ENCODE measurements at places on chromosomes 5 and 9.

GRCh38 chr5:128409166-128409800 lies 128.8 kb downstream of the FBN2 start:
- DNase-seq: no peak

DNA sequence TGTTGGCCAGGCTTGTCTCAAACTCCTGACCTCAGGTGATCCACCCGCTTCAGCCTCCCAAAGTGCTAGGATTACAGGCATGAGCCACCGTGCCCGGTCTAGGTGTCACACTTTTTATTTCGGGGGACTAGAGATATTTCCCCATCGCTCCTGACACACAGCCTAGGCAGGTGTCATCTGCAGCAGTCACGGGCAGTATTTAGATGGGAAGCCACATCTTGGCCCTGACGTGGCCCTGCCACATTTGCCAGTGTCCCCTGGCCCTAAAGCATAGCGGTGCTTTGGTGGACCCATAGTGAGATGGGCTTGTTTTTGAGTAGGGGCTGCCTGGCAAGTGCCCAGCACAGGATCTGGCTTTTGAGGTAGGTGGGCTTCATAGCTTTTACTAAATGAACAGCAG lies 45.0 kb upstream of the LRRTM2 start:
- no peak for DNase-seq

DNA sequence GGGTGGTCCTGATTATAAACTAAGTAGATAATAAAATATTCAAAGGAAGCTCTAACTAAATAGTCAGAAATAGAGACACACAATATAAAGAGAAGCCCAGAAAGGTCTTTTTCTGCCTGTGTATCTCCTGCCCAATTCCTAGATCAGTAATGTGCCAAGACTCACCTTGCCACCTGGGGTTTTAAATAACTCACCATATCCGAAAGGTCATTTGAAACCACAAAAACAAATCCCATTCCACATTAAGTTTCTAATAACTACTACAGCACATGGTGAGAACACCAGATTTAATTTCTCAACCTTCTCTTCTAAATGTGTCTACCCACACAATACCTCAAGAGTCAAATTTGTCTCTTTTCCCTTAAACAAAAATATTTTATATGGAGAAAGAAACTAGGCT lies 75.2 kb downstream of the ZNF608 start:
- no peak for DNase-seq

- no peak for DNase-seq
Measured at GRCh38 chr9:10079284-10079964, 533.4 kb downstream of the PTPRD start.

DNA sequence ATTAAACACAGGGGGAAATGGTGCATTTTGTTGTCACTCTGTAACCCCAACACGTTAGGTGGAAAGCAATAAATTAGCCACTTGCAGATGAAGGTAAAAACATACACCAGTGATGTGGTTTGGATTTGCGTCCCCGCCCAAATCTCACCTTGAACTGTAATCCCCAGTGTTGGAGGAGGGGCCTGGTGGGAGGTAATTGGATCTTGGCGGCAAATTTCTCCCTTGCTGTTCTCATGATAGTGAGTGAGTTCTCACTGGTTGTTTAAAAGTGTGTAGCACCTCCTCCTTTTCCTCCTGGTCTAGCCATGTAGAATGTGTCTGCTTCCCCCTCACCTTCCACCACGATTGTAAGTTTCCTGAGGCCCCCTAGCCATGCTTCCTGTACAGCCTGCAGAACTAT lies 17.2 kb downstream of the EPB41L4A start:
- no peak for DNase-seq

DNA sequence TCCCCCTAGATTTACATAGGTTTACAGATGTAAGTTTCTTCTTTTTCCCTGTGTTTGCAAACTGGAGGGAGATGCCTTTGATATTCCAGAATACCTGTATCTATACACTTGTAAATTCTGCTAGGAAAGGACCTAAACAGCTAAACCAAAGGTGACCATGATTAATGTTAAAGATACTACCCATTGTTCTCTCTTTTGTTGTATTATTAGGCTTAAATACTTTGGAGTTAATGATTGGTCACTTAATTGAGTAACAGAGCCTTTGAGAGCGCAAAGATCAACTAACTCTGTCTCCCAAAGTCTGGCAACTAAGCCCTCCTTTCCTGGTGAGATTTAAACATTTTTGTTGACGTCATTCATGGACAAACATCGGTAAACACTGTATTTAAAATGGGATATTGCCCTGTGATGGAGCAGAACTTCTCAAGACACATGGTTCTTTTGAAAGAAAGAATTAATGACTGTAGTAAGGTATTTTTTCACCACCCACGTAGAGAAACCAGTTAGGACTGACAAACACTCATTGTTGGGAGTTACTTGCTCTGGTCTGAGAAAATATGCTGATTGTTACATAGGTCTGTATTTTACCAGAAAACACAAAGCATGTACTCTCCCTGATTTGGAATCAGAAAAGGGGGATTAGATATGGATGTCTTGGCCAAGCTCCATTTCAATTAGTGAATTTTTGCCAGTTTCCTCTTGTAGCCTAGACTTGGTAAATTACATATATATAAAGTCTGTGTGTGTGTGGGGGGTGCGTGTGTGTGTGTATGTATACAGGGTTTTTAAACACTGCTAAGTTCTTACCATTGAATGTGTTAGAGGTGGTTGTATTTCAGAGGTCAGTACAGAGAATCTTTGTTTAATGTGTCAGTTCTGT lies 4.6 kb downstream of the VCAN start:
- DNase-seq: no peak

DNA sequence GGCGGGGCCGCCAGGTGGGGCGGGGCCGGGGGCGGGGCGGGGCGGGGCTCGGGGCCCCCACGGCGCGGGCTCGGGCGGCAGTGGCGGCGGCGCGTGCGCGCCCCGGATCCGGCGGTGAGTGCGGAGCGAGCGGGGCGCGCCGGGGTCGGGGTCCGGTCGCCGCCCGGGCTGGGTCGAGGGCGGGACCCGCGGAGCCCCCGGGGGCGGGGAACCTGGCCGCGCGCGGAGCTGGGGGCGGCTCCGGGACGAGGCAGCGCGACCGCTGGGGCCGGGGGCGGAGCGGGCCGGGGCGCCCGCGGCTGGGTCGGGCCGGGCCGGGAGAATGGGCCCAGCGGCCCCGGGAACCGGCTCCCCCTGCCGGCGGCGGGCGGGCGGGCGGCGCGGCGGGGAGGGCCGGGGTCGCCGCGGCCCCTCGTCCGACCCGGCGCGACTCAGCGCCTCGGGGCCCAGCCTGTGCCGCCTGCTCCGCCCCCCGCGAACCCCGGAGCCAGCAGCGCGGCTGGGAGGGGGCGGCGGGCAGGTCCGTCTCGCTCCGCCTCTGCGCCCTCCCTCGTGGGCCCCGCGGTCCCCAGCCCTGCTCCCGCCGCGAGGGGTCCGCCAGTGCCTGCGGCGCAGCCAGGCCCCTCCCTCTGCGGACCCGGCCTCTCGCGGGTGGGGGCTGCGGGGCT lies 3.1 kb downstream of the EGFL7 start:
- DNase-seq: peak; percentile 46

GRCh38 chr9:95057101-95057500 lies 260.4 kb downstream of the FANCC start:
- no peak for DNase-seq

DNA sequence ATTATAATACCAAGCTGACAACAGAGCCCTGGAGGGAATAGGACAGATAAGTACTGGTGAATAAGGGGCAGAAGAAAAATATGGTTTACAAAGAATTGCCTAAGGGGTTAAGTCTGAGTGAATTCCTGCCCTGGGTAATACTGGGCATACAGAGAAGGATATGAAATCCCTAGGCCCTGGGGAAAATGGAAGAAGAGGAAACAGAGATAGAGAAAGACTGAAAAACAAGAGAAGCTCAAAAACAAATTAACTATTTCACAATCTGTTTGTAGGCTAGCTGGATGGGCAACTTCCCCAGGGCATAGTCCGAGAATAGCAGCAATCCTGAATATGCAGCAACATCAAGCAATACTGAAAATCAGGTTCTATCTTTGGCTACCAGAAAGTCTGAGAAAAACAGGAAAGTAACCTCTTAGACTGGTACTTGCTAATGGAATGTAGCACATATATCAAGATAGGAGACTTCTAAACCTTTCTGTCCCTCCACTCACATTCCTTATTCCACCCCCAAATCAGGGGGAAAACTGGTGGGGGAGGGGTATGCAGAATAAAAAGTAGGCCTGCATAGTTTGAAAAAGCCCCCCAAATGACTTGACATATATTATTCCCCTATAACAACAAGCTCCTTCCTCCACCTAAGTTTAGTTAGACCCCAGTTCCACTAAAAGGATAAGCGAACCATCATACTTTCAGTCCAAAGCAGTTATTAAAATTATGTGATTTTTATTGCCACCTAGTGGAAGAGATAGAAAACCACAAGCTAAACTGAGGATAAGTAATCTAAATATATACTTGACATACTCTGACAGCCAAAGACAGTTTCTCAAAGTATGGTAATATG lies 20.6 kb downstream of the SLC38A9 start:
- no peak for DNase-seq

GRCh38 chr5:137754961-137755762 lies 999 bp upstream of the HNRNPA0 start:
- no peak for DNase-seq

DNA sequence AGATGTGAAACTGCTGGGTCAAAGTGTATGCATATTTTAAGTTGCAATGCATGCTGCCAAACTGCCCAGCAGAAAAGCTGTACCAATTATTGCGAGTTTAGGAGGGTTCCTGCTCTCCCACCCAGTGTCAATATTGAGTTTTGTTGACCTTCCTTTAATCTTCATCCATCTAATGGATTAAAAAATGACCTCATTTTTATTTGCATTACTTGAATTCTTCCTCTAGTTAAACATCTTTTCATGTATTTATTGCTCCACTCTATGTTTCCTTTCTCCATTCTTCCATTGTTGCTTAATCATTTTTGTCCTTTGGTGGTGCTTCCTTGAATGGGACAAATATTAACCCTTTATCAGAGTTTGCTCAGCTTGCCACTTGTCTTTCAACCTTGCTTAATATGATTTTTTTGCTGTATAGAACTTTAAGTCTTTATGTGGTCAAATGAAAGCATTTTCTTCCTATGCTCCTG lies 32.4 kb downstream of the TLE1 start:
- DNase-seq: no peak

GRCh38 chr5:64347309-64347708 lies 158.5 kb upstream of the RGS7BP start:
- no peak for DNase-seq

DNA sequence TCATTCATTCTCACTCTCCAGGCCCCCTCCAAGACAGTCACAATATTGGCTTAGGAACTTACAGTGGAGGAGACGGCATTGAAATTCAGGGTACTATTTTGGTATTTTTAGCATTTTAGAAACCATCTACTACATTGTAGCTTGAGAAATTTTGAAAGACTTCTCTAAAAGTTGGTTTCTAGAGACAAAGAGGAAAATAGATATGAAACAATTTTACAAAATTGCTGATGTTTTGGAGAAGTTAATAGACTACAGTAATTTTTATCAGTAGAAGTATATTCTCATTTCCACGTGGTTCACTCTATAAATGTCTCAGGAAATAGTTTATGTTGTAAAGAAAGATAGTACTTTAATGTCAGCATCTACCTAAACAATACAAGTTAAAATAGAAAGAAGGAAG lies 63.2 kb upstream of the ZSWIM6 start:
- DNase-seq: peak; percentile 72

Measured in suppressor macrophage (primary cell).